ENCODE measurements at places on chromosomes 6 and 20.

- DNase-seq, result no peak
Observed at GRCh38 chr6:37209461-37210205, 39.7 kb downstream of the PIM1 start.

DNA sequence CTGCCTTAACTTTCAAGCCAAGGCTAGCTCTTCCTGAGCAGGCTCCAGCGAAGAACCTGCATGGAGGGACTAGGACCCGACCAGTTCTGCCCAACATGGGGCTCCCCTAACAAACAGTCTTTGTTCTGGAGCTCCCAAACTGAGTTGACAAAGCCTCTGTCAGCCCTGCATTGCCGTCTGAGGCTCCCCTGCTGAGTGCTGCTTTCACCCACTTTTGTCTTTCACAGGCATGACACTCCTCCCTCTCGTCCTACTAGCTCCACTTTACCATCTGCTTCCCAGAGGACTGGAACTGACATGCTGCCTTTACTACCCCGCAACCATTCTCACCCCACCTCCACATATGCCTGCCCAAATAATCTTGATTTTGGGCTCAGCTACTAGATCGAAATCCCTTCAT lies 45.1 kb upstream of the B4GALT5 start:
- no peak for DNase-seq

DNA sequence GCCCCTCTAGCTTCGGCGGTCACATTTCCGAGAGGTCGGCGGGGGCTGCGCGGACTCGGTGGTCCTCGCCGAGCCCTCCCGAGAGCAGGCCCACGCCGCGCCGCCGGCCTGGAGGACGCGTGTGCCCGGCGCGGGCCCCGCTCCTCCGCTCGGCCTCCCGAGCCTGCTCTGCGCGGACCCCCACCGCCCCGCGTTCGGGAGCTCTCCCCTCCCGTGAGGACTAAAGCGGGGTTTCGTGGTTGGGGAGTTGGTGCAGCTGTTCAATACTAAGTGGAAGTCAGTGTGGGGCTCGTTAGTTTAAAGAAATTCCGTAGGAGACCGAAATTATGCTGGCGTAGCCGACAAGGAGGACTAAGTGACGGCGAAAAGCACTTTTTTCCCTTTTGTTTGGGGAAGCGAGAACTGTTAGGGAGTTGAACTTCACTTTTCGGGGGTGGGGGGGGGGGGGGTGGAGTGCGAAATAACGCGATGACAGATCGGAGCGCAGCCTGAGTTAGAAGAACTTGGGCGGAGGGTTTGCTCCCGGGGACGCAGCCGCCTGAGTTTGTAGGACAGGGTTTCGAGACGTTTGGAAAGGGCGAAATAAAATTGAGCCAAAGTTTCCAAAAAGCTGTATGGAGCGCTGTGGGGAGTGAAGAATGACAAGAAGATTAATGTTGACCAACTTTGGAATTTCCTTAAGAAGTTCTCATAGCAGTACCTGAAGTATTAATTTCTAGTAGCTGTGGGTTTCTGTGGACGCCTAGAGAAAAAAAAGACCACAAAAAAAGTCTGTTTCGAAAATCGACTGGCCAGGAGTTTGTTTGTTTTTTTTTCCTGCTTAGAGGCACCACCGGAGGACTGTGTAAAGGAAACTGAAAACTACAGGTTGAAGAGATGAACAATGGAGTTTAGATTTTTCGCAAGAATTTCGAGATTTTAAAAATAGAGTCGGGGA lies 1.4 kb downstream of the QKI start:
- DNase-seq, result peak; percentile 50

DNA sequence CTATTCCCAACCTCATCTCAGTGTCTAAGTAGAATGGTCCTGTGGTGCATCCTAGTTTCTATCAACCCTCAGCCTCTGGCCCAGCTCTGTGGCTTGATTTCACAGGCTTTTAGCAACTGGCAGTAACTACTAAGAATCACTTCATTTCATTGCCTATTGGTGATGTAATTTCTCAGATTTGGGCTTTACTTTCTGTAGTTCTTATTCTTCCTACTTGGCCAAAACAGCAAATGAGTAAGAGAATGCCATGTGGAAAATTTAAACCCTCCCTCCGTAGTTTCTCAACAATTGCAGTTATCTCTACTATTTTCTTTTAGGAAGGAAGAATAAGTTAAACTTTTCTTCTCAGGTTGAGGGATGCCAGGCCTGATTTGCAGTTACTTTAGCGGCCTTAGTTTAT lies 387.3 kb downstream of the CDKAL1 start:
- DNase-seq, result no peak

DNA sequence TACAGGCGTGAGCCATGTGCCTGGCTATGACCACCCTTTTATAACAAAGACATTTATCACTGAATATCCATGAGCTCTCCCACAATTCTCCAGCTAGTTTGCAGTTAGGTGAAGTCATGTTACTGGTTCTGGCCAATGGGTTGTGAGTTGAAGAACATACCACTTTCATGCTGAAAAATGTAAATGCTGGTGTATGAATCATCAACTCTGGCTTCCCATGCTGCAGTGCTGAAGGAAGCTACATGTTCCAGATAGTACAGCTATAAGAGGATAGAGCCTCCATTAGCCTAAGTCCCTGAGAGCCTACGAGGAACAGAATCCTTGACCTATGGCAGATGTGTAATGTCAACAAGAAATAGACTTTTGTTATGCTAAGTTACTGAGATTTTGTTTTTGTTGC lies 180.4 kb downstream of the BTBD9 start:
- no peak for DNase-seq

DNA sequence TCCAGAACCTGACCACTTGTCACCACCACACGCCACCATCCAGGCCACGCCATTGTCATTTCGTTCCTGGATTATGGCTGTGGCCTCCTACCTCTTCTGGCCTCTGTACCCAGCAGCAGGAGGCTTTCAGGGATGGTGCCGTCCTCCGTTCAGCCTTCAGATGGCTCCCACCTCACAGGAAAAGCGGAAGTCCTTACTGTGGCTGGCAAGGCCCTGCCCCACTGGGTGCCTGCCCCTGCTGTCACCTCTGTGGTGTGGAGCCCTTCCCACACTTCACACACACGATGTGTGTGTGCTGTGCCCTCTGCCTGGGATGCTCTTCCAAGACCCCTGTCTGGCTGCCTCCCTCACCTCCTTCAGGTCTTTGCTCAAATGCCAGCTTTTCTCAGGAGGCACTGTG lies 69.4 kb downstream of the INSM1 start:
- DNase-seq, result no peak

- no peak for DNase-seq
Observed at GRCh38 chr20:43853174-43853803, 61.4 kb upstream of the TOX2 start.

- no peak for DNase-seq
Observed at GRCh38 chr20:9100691-9101090, 31.8 kb downstream of the PLCB4 start.

DNA sequence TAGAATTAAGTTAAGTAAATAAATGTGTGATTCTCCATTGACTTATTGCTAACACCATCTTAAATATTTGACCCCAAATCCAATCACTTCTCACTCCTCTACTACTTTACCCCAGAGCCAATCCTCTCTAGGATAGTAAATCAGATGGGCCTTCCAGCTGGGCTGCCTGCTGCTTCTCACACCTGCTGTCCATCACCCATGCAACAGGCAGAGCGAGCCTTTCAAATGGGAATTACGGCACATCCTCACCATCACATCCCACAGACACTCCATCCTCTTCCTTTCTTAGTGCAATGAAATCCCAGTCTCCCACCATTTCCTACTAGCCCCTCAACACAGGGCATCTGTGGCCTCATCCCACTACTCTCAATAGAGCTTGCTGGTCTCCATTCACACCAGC lies 34.0 kb downstream of the HLA-F start:
- DNase-seq, result no peak

GRCh38 chr6:107727096-107727757 lies 96.9 kb downstream of the SCML4 start:
- DNase-seq, result no peak

Data from natural killer cell (primary cell).